ENCODE measurements at places on chromosomes 11 and 22.

DNA sequence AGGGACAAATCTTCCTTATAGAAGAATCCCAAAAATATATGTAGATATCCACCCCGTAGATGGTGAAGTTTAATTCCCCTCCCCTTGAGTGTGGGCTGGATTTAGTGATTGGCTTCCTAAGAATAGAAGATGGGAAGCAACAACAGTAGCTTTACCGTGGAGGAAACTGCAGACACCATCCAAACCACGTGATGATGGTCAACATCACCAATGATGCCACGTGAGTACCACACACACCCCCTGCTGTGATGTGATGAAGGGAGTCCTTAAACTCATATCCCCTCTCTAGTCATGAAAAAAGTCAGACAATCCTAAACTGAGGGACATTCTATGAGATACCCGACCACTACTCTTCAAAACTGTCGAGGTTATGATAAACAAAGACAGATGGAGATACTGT, 76.4 kb upstream of the SLC22A12 start:
- DNase-seq: no peak

- no peak for DNase-seq
These were observed 22.8 kb upstream of the PICK1 start for GRCh38 chr22:38034278-38034882.

- DNase-seq: no peak
These were observed 38.1 kb downstream of the NUP50 start for GRCh38 chr22:45201678-45202332.

DNA sequence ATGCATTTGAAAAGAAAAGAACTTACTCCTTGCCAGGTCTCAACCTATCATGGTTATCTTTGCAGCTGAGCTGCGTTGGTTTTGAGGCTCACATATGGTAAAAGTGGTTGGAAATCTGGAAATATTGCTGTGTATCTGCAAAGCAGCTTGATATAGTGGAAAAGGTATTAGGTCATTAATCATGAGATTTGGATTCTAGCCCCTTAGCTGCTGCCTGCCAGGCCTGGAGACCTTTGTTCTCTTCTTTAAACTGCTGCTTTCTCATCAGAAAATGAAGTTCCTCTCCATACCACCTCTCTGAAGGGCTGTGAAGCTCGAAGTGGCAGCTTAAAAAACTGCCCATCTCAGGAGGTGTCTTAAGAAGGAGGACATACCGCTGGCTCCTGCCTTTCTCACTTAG, 5.7 kb downstream of the PPARA start:
- DNase-seq: no peak

DNA sequence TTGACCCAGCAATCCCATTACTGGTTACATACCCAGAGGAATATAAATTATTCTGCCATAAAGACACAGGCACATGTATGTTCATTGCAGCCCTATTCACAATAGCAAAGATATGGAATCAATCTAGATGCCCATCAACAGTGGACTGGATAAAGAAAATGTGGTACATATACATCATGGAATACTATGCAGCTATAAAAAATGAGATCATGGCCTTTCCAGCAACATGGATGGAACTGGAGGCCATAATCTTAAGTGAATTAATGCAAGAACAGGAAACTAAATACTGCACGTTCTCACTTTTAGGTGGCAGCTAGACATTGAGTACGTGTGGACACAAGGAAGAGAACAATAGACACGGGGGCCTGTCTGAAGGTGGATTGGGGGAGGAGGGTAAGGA, 15.1 kb upstream of the WNT11 start:
- DNase-seq: no peak

DNA sequence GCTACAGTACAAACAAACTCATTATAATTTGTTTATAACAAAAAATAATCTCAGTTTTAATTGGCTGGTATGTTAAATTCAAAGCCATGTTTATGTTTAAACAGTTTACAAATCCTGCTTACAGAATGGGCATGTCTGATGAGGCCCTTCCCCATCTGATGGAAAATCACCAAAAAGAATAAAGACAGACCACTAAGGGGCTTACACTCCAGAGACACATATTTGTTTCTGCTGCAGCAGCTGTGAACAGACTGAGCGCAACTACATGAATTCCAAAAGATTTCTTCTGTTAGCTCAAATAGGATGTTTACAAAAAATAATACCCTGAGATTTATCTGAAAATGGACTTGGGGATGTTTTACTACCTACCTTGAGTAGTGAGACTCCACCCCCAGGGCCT, 174.7 kb upstream of the PITPNB start:
- DNase-seq: no peak

DNA sequence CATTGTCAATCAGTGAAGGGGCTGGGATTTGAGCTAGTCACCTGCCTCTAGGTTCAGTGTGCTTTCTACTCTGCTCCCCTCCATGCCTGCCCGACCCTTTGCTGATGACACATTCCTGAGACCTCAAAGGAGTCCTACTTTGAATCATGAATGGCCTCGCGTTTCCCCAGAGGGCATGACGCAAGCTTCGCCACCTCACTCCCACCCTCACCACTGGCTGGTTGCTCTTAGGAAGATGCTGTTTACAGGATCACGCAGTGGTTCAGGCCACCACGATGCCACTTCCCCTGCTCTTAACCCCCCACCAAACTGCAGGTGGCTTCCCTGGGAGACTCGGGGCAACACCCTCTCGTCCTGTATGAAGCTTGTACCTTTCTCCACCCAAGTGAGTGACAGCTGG, 62.9 kb upstream of the B3GAT1 start:
- no peak for DNase-seq

DNA sequence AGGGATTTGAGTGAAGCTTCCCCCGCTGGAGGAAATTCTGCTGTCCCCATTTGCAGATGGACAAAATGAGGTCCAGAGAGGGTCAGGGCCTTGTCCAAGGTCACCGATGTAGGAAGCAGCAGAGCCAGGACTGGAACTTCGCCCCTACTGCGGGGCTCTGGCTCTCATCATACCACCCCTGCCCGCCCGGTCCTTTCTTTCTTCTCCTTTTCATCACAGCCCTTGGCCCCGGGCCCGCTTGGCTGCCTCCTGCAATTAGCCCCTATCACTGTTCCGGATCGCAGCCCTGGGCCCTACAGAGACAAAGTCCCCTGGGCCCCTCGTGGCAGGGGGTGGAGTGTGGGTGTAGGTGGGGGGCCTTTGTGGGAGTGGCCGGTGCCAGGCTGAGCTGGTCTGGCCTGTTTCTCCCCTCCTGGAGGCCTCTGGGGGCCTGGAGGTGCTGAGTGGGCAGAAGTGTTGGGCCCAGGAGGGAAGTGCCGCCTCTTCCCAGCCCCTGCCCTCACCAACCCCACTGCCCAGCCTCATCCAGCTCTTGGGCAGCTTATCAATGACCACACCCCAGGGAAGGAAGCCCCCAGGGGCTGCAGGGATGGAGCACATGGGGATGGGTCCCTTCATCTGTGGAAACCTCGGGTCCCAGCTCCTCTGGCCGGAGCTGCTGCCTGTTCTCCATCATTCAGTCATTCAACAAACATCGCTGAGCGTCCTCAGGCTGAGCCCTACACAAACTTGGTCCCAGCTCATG, 3.4 kb downstream of the EMID1 start:
- no peak for DNase-seq

GRCh38 chr11:77322926-77323590, 21.6 kb upstream of the GDPD4 start:
- DNase-seq: no peak
